ENCODE measurements at places on chromosomes 2 and 18. TPM values are rescaled to one million over a fixed set of nuclear protein-coding genes. Genes with fewer than 3 reads are reported as not detected.

Gene NLRC4
- not detected for total RNA-seq

Gene USP37
- 6.6 TPM for total RNA-seq

Gene GAL3ST2
- 0.64 TPM for total RNA-seq

Gene PSD4
- 8.3 TPM for total RNA-seq

Gene CHAC2
- total RNA-seq = 6.9 TPM

Gene RBFA
- 29.5 TPM for total RNA-seq

Gene MOGAT1
- not detected for total RNA-seq

Gene ITGB6
- 15.0 TPM for total RNA-seq

Gene FIGN
- total RNA-seq = 1.0 TPM

Data from epithelial cell of alveolus of lung (primary cell).